ENCODE measurements at places on chromosomes 11 and 22.

DNA sequence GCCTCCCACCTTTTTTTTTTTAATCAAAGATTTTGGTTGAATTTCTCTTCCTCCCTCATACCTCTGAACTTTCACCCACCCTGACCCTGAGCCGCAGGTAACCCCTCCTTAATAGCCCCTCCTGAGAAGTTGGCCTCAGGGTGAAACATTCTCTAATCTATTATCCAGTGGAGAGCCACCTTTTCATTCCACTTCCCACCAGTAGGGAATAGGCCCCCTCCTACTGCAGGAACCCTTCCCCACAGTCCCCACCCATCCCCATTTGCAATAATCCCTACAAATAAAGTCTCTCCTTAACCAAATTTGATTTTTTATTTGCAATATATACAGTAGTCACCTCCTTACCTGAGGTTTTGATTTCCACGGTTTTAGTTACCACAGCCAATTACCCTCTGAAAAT is 2.1 kb upstream of the SLC35F2 start:
- DNase-seq: no peak

DNA sequence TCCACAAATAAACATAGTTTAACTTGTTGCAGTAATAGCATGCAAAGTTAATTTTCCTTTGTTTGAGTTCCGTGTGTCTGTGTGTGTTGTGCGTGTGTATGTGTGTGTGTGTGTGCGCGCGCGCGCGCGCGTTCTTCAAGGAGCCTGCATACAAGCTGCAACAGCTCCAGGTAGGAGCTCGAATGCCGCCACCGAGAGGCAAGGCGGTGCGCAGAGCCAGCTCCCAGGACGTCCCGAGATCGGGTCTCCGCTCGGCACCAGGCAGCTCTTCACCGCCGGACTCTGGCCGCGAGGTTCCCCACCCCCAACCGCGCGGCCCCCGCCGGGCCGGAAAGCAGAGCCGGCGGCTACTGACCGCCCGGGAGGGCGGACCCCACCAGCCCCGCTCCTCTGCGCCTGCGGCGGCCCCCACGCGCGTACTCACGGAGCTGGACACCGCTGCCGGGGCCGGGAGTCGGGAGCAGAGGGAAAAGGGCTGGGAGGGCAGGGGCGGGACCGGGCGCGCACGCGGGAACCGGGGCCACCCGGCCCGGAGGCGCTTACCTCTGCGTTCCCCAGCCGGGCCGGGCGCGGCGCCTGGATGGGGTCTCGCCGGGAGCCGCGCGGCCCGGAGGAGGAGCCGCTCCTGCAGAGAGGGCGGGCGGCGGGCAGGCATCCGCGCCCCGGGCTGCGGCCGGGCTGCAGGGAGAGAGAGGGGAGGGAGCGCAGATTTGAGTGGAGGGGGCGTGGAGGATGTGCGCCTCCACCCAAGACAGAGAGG is 40.4 kb upstream of the AKIP1 start:
- DNase-seq: peak; percentile 87

DNA sequence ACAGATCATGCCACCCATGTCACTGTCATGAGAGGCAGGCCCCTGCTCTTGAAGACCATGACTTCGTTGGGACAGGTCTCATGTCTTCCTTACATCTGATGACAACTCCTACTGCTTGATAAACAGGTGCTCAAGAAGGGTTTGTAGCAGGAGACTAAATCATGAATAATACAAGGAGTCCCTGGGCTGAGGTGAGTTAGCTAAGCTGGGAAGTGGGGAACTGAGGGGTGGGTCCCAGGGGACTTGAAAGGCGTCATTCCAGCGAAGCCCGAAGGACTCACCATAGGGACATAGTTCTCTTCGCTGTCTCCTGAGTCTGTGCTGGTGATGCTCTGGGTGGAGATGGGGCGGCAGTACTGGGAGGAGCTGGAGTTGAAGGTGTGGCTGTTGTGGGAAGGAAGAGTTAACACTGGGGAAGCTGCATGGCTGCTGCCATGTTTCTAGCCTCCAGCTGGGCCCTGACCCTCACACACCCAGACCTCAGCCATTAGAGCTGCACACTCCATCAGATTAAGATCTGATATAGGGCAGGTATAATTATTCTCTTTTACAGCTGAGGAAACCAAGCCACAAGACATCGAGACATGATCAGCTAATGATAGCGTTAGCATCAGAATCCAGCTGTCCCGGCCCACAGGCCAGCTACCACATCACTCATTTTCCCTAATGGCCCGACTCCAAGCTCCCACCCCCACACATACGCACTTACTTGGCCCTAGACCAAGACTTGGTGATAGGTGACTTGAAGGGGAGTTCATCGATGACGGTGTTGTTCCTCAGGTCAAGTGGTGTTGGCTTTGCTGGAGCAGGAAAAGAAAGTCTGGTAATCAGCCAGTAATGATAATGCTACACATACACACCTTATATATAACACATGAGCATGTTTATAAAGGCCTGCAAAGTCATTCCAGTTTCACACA is 32.9 kb downstream of the USP35 start:
- DNase-seq: no peak

- DNase-seq: peak; percentile 32
Observed at GRCh38 chr11:94793822-94794221, 25.7 kb downstream of the AMOTL1 start.
